ENCODE measurements at places on chromosomes 6 and 20. TPM values are rescaled to one million over a fixed set of nuclear protein-coding genes. Genes with fewer than 3 reads are reported as not detected.

The TREML2 gene
- total RNA-seq = not detected

The GLP1R gene
- not detected for total RNA-seq

The OPRM1 gene
- total RNA-seq = not detected

The TGM2 gene
- 14.5 TPM for total RNA-seq

The COL11A2 gene
- 0.44 TPM for total RNA-seq

The WDR46 gene
- total RNA-seq = 25.7 TPM

The CST5 gene
- not detected for total RNA-seq

The MATN4 gene
- not detected for total RNA-seq

DNA sequence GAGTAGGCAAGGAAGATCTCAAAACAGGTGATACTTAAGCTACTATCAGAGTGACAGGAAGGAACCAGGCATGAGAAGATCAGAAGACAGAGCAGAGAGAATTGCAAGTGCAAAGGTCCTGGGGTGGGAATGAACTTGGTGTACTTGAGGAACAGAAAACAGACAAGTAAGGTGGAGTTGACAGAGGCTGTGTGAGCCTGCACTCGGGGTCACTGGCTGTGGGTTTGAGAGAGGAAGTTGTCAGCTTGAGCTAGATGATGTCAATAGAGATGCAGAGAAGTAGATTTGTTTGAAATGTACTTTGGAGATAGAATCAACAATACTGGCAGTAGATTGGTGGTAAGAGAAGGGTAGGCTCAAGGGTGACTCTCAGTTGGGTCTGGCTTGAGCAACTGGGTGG lies 209.5 kb downstream of the CLIC5 start:
- no peak for DNase-seq

- DNase-seq = no peak
Measured at GRCh38 chr20:56702931-56703840, 74.1 kb downstream of the TFAP2C start.

- peak; percentile 45 for DNase-seq
Measured at GRCh38 chr6:46044881-46045617, 29.4 kb upstream of the CLIC5 start.

GRCh38 chr20:49980140-49981008 lies 2.4 kb upstream of the SNAI1 start:
- no peak for DNase-seq

DNA sequence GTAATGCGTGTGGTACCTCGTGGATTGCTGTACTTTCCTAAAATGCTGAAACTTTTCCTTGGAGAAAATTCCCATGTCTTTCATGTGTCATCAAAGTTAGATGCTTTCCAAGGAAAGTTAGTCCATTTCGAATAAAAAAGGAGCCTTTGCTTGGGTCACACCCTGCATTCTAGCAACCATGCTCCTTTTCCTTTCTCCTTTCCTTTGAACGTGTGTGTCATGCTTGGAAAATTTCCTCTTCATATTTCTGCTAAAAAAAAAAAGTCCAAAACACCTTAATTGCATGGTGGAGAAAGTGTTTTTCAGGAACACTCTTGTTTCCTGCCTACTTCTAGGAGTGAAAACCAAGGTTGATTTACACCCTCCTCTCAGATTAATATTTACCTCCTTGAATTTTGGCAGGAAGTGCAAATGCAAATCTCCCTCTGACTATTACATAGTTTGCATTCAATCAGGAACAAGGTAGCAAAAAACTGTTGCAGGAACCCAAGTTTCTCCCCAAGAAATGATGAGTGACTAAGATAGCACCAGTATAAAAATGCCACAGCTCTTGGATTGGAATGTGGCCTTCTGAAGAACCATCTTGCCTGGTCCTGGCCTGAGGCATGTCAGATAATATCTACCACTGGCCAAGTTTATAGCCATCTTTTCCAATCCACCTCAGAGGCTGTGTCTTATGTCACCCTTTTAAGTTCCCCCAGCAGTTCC lies 590.6 kb downstream of the QKI start:
- no peak for DNase-seq

- DNase-seq = no peak
Measured at GRCh38 chr20:49147296-49147695, 40.8 kb downstream of the STAU1 start.

DNA sequence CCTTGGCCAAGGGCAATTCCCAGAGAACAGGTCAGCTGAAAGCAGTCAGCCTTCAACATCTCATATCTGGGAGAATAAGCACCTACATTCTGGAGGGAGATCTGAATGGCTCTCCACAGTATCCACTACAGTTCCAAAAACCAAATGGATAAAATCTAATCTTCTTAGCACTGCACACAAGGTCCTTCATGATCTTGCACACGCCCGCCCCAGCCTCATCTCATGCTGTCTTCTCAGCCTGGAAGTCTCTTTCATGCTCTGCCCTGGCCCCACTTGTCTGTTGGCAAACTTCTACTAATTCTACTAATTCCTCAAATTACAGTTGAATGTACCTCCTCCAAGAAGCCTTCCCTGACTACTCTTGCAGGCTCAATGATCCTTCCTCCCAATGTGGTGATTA lies 1.8 kb upstream of the TTBK1 start:
- no peak for DNase-seq

- DNase-seq = no peak
Measured at GRCh38 chr6:148382861-148383260, 40.2 kb downstream of the SASH1 start.

GRCh38 chr6:103018426-103018825 lies 1624.9 kb downstream of the GRIK2 start:
- no peak for DNase-seq

DNA sequence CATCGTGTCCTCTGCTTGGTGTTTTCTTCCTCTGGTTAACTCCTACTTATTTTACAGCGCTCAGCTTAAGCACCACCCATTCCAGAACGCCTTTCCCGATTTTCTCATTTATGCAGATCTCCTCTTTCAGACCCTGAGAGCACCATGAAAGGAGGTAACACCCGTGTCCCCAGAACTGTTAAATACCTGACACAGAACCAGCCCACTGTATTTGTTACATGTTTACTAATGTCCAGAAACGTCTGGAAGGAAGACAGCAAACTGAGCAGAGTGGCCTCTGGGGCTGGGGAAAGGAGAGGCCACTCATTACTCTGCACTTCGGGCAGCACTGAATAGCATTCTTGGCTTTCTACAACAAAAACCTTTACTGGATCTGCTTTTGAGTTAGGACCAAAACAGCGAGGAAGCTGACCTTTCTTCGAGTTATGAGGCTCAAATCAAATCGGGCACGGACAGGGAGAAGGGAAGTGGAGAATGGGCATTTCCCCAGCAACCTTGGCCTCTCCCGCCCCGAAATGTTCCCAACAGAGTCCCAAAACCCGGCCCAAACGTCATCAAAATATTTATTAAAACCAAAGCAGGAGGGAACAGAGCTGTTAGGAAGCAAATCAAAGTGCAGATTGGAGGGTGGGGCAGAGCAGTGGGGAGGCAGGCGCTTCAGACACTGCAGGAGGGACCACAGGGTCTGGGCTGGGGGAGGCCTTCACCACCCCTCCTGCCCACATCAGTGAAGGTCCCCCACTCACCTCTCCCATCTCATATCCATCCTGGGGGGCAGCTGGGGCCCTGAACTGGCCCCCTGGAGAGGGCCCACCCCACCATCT lies 1.1 kb upstream of the NECAB3 start:
- no peak for DNase-seq

DNA sequence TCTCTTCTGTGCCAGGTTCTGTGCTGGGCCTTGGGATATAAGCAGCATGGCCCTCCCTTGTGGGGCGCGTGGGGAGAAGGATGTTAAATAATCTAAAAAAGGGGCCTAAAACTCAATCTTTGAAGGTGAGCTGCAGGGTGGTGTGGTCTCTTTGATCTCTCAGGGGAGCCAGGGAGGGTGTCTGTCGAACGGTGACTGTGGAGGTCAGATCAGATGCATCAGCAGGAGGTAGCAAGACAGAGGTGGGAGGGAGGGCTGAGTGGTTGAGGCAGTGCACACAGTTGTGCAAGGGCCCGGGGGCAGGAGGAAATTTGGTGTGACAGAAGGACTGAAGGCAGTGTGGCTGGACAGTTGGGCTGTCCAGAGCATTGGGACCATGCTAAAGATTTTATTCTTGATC lies 287.3 kb downstream of the BMP7 start:
- no peak for DNase-seq

GRCh38 chr20:21288587-21289370 lies 14.4 kb upstream of the XRN2 start:
- DNase-seq = no peak
